Activated CD4-positive, alpha-beta T cell treated with anti-CD3 and anti-CD28 coated beads, Interleukin-2, amount 50 U/mL, for 24 hours (primary cell): ENCODE measurements at places on chromosomes 7 and 10.

GRCh38 chr7:135843214-135843613 is 94.6 kb upstream of the FAM180A start:
- DNase-seq = no peak

GRCh38 chr7:112086496-112087254 is 119.5 kb downstream of the DOCK4 start:
- no peak for DNase-seq

- no peak for DNase-seq
These were observed 392.5 kb downstream of the NRG3 start for GRCh38 chr10:82267465-82267864.

DNA sequence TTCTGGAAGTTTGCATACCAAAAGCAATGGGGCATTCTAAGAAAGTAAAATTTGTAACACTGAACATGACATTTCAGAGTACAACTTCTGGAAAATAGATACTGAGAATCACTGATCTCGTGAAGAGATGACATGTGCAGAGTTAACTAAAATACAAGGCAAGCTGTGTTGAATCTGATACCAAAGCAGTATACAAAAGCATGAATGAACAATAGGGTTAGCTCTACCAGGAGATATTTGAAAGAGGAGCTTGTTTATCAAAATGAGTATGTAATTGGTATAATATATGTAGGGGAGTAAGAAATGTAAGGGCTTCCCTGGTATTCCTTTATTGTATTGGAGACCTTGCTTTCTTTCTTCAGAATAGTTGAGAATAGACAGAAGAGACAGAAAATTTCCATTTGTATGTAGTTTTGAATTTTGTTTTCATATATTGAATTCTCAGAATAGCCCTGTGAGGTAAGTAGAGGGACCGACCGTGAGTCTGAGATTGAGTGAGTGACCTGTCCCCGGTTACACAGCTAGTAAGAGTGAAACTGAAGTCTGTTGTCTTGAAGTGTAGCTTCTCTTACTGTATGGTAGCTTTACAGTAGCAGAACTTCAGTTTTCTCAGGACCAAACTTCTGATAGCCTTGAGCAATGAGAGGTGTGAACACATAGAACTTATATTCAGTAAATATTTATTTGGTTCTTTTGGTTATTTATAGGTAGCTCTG is 5.0 kb downstream of the HBP1 start:
- no peak for DNase-seq

GRCh38 chr7:24728503-24729364 is 28.5 kb downstream of the GSDME start:
- DNase-seq = no peak
